ENCODE measurements at places on chromosomes 5 and 9.

GRCh38 chr9:33202018-33202417 is 34.9 kb upstream of the B4GALT1 start:
- DNase-seq: no peak

- DNase-seq: no peak
Measured at GRCh38 chr5:96651948-96652753, 10.0 kb upstream of the CAST start.

DNA sequence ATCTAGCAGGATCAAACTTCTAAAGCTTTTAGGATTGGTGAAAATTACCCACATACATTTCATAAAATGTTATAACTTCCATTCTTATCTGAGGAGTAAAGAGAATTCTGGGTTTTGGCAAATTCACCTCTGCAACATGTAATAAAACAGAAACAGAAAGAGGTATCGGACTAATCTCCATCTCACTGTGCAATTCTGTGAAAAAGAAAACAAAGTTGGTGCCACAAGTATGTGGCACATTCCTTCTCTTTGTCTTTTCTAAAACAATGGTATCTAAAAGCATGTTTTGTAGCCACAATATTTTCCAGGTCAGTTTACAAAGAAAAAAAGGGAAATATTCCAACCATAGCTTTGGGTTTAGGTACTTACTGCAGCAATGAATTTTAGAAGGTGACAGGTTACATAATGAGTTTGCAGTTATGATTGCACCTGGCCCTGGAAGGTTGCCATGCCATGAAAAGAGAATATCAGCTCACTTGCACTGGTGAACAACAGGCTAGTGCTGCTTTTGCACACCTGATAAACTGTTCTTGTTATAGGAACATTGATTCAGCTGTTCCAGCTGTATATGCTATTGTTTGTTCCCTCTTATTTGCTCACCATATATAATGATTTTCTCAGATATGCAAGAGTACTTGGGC is 491.3 kb upstream of the MEF2C start:
- no peak for DNase-seq

- no peak for DNase-seq
Measured at GRCh38 chr5:31084871-31085270, 108.6 kb upstream of the CDH6 start.

DNA sequence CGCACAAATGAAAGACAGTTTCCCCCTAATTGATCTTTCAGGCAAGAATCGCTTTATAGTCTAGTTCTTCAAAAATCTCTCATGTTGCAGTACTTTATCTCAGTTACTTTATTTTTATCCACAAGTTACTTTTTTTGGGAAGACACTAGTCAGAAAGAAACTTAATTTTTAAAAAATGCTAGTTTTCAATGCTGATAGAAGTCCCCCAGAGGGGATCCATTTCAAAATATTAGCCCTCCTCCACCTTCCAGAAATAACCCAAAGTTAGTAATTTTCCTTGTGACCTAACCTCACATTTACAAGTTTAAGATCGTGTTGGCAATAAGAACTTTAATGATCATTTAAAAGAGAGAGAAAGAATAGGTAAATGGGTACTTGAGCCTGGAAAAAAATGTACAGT is 11.0 kb downstream of the C1QTNF3 start:
- DNase-seq: no peak

GRCh38 chr5:40831346-40832210 is 3.4 kb downstream of the RPL37 start:
- no peak for DNase-seq

GRCh38 chr5:120345947-120346346 is 118.2 kb upstream of the PRR16 start:
- DNase-seq: no peak

- DNase-seq: no peak
Measured at GRCh38 chr5:154370813-154371212, 75.0 kb upstream of the SAP30L start.

GRCh38 chr5:176155922-176156359 is 82.3 kb upstream of the SIMC1 start:
- no peak for DNase-seq

DNA sequence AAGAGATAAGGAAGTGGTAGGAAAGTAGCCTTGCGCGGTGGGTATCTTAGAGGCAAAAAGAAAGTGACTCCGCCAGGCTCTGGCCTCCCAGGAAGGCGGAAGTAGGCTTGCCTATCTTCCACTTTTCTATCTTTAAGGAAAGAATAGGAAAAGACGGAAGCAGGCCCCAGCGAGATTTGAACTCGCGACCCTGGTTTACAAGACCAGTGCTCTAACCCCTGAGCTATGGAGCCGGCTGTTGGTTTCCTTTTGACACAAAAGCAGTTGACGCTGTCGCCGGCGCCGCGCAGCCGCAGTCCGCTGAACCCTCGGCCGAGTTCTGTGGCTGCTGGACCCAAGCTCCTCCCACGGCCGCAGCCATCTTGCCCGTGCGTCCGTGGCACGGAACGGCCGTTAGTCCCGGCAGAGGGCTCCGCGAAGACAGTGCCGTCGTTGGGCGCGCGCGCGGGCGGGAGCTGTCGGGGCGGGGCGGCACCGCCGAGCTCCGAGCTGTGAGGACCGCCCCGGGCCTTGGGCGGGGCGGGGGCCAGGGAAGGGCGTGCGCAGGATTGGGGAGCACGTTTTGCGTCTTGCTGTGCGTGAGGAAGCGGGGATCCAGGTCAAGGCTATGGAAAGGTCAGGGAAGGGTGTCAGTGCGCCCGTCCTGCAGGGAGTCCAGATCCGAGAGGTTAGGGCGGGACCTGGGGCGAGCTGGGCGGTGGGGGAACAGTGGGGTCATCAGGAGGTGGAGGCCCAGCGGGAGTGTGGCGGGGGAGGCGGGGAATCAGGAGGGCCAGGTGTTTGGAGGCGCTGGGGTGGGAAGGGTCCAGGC is 13.3 kb downstream of the TRIM7 start:
- DNase-seq: peak; percentile 87

GRCh38 chr5:44885903-44886302 is 77.2 kb downstream of the MRPS30 start:
- DNase-seq: no peak

DNA sequence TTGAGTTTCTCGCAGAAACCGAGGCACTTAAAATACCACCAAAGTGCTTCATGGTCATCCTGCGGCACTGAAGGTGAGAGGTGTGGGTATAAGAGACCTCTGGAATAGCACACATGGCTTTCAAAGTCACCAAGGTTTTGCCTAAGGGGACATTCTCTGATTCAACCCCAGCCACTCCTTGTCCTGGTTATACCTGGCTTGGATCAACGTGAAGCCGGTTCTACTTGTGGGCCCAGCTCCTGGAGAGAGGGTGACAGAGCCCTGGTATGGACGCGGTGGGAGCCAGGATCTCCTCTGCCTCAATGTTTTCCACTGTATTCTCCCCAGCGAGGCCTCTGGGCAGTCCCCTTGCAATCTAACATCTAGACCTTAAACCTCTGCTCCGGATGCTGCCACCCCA is 132.0 kb downstream of the FSTL4 start:
- DNase-seq: no peak

DNA sequence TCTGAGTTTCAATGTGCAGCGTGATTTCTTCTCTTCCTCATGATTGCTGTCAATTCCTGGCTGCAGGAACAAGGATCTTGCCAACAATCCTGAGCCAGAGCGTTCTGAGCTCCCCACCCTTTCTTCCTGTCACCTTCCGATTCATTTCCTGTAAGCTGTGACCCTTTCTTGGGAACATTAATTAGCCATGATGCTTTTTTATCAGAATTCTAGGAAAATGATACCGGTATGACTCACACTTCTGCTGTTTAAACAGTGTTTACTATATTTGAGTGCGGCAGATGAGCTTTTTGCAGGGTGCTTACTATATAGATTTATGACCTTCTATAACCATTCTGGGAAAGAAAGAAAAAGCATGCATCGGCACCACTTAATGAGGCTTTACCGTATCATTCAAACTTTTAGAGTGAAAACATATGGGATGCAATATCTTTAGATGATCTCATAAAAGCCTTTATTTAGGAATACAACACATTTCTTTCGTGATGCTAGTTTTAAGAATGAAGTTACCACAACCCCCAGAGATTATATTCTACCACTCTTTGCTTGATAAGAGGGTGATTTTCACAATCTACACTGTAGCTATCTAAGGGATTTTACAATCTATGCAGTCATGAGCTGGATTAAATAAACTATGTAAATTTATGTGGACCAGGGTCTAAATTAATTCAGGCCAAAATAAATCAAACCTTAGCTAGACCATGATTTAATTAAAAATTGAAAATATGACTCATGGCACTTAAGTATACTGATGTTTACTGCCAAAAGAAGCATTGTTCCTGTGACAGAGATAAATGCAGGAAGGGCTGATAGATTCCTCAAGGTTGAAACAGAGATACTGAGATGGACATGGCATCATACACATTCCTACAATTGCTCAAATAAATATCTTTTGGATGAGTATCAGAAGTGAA is 38.0 kb upstream of the OSMR start:
- no peak for DNase-seq

GRCh38 chr9:69371001-69371400 is 46.0 kb downstream of the ENTREP1 start:
- no peak for DNase-seq

- DNase-seq: no peak
Measured at GRCh38 chr5:93462916-93463315, 118.1 kb downstream of the NR2F1-AS1 start.
